Breast epithelium (tissue), 4 donors: ENCODE measurements at places on chromosomes 7 and 10. TPM values are rescaled to one million over a fixed set of nuclear protein-coding genes. Genes with fewer than 3 reads are reported as not detected.
A peak's percentile ranks its signal among the peaks of the same experiment; 100 is the strongest.

DNA sequence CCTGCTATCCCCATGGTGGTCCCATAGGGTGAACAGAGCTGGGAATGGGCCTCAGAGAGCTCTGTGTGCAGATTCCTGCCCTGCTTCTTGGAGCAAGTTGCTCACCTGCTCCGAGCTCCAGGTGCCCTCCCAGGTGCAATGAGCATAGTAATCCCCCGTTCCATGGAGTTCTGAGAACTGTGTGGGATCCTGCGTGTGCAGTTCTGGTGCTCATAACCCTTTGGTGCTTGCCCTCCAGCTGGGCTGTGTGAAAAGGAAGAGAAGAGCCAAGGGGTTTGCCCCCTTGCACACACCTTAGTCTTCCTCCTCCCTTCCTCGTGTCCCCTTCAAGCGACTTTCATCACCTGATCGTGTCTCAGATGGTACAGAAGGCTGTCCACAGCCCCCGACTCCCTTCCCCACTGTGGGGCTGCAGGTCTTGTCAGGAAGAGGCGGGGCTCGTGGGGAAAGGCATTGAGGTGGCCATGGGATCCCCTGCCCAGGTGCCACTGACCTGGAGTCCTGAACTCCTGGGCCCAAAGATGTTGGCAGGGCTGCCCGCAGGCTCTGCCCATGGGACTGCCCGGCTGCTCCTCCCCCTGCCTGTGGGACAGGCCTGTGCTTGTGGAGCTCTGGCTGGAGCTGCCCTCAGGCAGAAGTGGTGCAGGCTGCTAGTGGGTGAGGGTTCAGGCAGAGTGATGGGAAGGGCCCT is 21.9 kb upstream of the ZNF488 start:
- DNase-seq = no peak
- H3K27ac ChIP-seq = no peak overlapping the region
- H3K27me3 ChIP-seq = no peaks in the 10 kb centered on the region
- no peak overlapping the region for H3K4me3 ChIP-seq

DNA sequence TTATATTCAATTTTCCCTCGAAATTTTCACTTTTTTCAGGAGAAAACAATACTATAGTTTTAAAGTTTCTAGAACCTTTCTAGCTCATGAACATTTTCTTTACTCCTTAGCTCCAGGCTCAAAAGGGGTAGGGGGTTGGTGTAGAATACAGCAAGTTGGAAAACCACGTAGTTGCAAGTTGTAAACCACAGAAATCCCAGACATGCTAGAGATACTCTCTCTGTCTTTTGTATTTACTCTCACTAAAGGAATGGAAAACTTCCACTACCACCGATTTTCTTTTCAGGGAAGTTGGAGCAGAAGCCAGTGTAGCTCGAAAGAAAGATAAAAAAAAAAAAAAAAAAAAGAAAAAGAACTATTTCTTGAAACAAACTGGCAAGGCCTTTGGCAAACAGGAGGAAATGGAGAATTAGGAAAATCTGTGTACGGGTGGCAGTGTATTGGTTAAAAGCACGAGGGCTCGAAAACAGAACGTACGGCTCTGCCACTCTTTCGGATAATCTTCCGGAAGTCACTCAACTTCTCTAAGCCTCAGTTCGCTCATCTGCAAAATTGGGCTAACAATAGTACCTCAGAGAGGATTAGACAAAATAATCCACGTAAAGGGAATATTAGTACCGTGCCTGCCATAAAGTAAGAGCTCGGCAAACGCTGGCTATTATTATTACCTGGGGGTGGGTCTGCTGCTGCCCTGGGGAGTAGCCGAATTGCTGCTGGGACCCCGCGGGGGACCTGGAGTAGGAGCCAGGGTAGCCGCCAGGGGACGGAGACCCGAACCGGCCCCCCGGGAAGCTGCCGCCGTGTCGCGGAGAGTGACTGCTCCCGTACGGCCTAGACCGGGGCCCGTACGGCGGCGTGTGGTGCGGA is 628 bp downstream of the MPLKIP start:
- H3K27ac ChIP-seq = peak overlapping the region; percentile 90
- no peaks in the 10 kb centered on the region for H3K27me3 ChIP-seq
- no peaks in the 10 kb centered on the region for H3K36me3 ChIP-seq
- no peak for DNase-seq

Gene SLC13A1
- not detected for total RNA-seq

DNA sequence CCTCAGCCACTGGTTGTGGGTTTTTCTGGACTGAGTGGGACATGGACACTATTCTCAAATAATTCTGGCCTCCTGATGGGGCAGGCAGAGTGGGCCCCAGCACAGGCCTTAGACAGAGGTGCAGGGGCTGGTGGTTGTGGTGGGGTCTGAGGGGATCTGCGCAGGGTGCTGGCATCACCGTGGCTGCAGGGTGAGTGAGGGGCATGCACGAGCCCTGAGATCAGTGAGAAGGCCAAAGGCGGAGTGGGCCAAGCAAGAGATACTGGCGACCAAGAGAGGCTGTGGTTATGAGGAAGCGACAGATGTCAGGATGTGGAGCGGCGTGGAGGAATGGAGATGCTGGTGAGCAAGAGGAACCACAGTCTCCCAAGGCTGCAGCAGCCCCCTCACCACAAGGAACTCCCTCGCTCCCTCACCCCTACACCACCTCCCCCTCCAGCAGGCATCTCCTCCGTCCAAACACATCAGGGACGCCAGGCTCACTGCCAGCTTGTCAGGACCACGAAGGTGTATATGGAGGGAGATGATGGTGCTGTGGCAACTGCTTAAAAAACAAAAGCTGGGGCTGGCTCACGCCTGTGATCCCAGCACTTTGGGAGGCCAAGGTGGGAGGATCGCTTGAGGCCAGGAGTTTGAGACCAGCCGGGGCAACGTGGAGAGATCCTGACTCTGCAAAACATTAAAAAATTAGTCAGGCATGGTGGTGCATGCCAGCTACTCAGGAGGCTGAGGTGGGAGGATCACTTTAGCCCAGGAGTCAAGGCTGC is 9.6 kb downstream of the PRF1 start:
- peak; percentile 11 for DNase-seq
- no peaks in the 10 kb centered on the region for H3K4me1 ChIP-seq
- H3K4me3 ChIP-seq = no peak overlapping the region
- no peaks in the 10 kb centered on the region for H3K27me3 ChIP-seq
- H3K36me3 ChIP-seq = no peaks in the 10 kb centered on the region
- no peak overlapping the region for H3K27ac ChIP-seq

Gene CCDC146
- 17.7 TPM for total RNA-seq

GRCh38 chr10:74036474-74036873 is 38.6 kb downstream of the VCL start:
- H3K4me3 ChIP-seq = no peak overlapping the region
- H3K4me1 ChIP-seq = no peaks in the 10 kb centered on the region
- no peaks in the 10 kb centered on the region for H3K36me3 ChIP-seq
- H3K27me3 ChIP-seq = no peaks in the 10 kb centered on the region
- DNase-seq = no peak
- H3K27ac ChIP-seq = no peak overlapping the region

Gene STAG3
- 0.80 TPM for total RNA-seq

DNA sequence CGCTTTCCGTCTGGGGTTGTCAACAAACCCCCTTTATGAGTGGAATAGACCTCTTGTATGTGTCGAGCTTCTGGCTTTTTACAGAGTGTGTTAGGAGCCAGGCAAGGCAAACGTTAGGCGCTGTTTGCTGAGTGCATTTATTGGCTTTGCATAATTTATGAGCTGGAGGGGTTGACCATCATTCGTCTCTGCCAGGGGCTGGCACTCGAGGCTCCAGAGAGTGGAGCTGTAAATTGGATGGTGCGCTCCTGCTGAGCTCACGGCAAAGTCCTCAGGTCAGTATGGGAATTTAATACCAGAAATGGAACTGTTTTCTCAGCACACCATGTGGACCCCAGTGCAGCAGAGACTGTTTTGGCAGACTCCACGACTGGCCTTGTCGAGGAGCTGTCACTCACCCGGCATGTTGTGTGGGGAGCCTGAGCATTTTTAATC is 699.4 kb upstream of the GALNT17 start:
- no peak for DNase-seq
- no peaks in the 10 kb centered on the region for H3K4me1 ChIP-seq
- no peaks in the 10 kb centered on the region for H3K36me3 ChIP-seq
- no peak overlapping the region for H3K27ac ChIP-seq
- H3K27me3 ChIP-seq = no peaks in the 10 kb centered on the region

Gene DCLRE1C
- 8.3 TPM for total RNA-seq

GRCh38 chr7:112880818-112881418 is 90.7 kb upstream of the TMEM168 start:
- no peak for DNase-seq
- H3K4me1 ChIP-seq = no peaks in the 10 kb centered on the region
- H3K36me3 ChIP-seq = no peaks in the 10 kb centered on the region
- H3K27me3 ChIP-seq = no peaks in the 10 kb centered on the region

Gene CPVL
- total RNA-seq = 44.2 TPM

DNA sequence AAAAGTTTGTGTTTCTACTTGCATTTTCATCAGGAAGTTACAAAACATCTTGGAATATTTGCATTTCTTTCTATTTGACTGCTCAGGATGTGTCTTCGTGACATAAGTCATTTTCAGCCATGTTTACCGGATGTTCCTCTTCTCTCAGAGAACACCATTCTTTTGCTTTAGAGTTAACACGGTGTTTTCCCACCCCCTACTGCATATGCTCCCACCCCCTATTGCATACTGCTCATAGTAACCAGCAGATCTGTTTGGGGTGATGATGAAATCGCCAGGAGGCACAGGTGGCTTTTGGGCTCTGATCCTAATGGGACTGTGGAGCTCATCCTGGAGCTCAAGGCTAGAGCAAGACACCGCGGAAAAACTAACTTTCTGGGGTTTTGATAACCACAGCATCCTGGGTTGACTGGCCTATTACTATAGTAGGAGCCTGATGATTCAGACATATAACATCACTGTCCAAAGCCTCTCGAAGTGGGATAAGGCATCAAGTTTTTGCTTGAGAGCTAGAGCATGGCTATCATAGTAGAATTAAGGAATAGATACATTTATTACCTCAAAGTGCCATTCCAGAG is 65.1 kb upstream of the BET1 start:
- H3K4me1 ChIP-seq = no peaks in the 10 kb centered on the region
- H3K27me3 ChIP-seq = no peaks in the 10 kb centered on the region
- H3K27ac ChIP-seq = no peak overlapping the region
- no peak for DNase-seq
- no peak overlapping the region for H3K4me3 ChIP-seq

GRCh38 chr7:111931016-111931517 is 275.1 kb downstream of the DOCK4 start:
- H3K27ac ChIP-seq = peak overlapping the region; percentile 88
- H3K27me3 ChIP-seq = no peaks in the 10 kb centered on the region
- DNase-seq = no peak
- H3K36me3 ChIP-seq = no peaks in the 10 kb centered on the region

DNA sequence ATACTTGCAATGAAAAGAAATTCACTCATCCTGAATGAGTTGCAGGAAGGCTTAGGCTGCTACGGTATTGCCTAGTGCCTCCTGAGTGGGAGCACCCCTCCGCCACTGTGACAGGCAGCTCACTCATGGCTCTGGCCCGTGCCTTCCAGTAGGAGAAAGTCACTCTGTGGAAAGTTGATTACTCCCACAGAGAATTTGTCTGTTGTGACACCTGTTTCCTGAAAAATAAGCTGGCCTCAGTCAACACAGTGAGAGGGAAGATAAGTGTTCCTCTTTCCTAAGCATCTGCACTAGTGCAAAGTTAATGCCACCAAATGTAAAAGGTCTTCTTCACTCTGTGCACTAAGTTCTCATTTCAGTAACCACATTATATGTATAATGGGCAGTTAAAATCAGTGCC is 158.8 kb upstream of the INHBA start:
- no peak for DNase-seq
- no peak overlapping the region for H3K27ac ChIP-seq
- H3K4me1 ChIP-seq = no peaks in the 10 kb centered on the region
- no peaks in the 10 kb centered on the region for H3K36me3 ChIP-seq

Gene BHLHA15
- total RNA-seq = not detected

Gene VAX1
- not detected for total RNA-seq

Gene STOX1
- 17.3 TPM for total RNA-seq

- H3K27me3 ChIP-seq = peaks cover 4% of the 10 kb centered on the region
- H3K27ac ChIP-seq = no peak overlapping the region
- H3K4me3 ChIP-seq = no peak overlapping the region
- no peaks in the 10 kb centered on the region for H3K4me1 ChIP-seq
- no peak for DNase-seq
These were observed 31.8 kb upstream of the ELFN1 start for GRCh38 chr7:1638215-1638661.

DNA sequence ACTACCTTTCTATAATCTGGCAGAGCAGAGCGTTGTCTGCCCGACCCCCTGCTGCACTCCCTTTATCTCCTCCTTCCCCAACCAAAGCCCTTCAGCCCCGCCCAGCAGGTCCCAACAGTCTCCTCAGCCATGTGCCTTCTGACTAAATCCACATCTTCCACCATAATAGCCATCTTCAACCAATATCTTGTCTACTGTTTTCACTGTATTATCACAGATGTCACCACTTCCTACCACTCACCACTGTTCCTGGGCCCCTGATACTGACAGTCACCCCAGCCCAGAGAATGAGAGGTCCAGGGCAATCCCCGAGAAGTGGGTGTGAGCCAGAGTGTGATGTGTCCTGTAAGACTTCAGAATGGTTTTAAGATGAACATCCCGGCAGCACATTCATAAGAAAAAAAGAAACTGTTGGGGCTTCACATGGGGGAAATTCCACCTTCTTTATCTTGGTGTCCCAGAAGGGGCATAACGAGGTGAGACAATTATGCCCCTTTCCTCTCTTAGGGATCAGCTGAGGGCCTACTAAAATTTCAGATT is 25.3 kb downstream of the CCDC6 start:
- H3K4me3 ChIP-seq = no peak overlapping the region
- H3K4me1 ChIP-seq = no peaks in the 10 kb centered on the region
- no peak for DNase-seq
- H3K27ac ChIP-seq = no peak overlapping the region
- no peaks in the 10 kb centered on the region for H3K27me3 ChIP-seq
- H3K36me3 ChIP-seq = no peaks in the 10 kb centered on the region

DNA sequence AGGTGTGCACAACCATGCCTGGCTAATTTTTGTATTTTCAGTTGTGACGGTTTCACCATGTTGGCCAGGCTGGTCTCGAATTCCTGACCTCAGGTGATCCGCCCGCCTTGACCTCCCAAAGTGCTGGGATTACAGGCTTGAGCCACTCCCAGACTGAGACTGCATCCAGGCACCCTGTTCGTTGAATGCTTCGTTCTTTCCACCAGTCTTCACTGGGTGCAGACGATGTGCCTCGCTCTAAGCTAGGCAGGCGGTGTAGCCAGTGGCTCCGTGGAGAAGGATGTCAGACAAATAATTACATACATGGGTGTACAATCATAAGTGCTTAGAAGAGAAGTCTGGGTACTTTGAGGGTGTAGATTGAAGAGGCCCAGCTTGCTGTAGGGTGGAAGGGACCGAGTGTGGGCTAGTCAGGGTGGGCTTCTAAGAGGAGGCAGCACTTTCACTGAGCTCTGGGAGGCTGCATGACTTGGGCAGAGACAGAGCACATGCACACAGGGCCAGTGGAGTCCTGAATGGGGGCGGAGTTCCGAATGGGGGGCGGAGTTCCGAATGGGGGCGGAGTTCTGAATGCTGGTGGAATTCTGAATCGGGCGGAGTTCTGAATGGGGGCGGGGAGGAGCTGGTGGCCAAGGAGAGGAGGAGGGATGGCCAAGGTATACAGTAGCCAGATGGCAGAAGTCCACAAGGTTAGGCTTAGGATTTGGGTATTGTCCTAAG is 74.3 kb downstream of the COL26A1 start:
- no peak overlapping the region for H3K4me3 ChIP-seq
- H3K27ac ChIP-seq = no peak overlapping the region
- no peak for DNase-seq

- H3K36me3 ChIP-seq = no peaks in the 10 kb centered on the region
- DNase-seq = no peak
- no peak overlapping the region for H3K27ac ChIP-seq
- no peaks in the 10 kb centered on the region for H3K4me1 ChIP-seq
These were observed 71.7 kb downstream of the COBL start for GRCh38 chr7:51244885-51245284.

Gene AKAP9
- 124 TPM for total RNA-seq

Gene OR2F2
- total RNA-seq = not detected

Gene ACTR3C
- 5.0 TPM for total RNA-seq
